Stimulated activated CD4-positive, alpha-beta T cell treated with anti-CD3 and anti-CD28 coated beads, TNF-alpha, amount 100 ng/mL, for 4 hours (primary cell): ENCODE measurements at places on chromosomes 2 and 18.
A peak's percentile ranks its signal among the peaks of the same experiment; 100 is the strongest.

GRCh38 chr18:58694221-58694620 is 23.0 kb downstream of the MALT1 start:
- DNase-seq, result no peak

GRCh38 chr2:127355407-127356008 is 32.3 kb downstream of the MAP3K2 start:
- no peak for DNase-seq

DNA sequence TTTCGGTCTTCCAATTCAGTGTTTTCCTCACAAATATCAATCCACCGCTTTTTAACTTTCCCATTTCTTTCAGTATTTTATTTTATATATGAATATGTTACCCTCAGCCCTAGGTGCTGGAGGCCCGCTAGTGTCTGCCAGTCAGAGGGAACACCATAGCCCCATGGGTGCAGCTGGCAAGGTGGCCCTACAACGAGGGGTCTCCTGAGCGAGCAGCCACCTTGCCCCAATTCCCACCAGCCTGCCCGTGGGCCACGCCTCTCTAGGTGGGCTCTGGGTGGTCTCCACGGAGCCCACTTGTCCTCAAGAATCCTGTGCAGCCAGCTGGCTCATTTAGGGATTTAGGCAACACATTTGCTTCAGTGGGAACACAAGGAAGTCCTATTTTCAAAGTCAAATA is 72.5 kb upstream of the RGPD5 start:
- DNase-seq, result no peak

- DNase-seq, result no peak
These were observed at the start of gene UNC80 for GRCh38 chr2:209771474-209772289. Gene UNC80, plus strand, starts transcription at chr2:209771832. Its CDS starts 241 bp downstream, at chr2:209772073.

DNA sequence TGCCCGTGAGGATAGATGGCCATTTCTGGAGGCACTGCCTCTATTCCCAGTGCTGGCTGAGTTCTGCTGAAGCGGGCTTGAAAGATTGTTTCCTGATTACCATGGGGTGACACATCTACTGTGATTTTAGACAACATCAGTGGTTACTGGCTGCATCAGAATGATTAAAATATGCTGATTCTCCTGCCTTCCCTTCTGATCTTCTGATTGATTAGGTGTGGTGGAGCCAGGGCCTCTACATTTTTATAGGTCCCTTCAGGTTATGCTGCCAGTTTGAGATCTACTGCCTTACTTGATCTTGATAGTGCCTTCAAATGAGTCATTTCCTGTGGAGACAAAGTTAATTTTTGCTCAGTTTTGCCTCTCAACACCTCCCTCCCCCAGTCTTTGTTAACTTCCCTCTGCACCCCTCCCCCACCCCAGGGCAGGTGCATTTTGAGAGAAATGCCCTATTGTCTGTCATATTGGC is 31.6 kb upstream of the SNORC start:
- DNase-seq, result peak; percentile 49

- DNase-seq, result no peak
These were observed 29.1 kb upstream of the CSRNP3 start for GRCh38 chr2:165440367-165440766.

DNA sequence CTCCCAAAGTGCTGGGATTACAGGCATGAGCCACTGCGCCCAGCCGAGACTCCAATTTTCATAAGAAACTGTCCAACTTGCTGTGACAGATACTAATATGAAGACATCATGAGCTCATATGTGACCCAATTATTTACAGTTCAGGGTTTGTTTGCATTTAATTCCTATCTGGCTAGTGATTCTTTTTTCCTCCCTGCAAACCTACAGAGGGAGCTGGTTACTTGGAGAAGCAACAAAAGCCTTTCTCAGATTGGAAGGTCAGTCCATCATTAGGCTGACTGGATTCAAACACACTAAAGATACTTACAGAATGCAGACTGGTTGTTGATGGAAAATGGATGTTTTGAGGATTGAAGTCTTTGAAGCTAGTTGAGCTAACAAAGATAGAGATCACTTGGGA is 176.4 kb downstream of the ANKRD44 start:
- DNase-seq, result no peak
